ENCODE measurements at places on chromosomes 7 and 10.

DNA sequence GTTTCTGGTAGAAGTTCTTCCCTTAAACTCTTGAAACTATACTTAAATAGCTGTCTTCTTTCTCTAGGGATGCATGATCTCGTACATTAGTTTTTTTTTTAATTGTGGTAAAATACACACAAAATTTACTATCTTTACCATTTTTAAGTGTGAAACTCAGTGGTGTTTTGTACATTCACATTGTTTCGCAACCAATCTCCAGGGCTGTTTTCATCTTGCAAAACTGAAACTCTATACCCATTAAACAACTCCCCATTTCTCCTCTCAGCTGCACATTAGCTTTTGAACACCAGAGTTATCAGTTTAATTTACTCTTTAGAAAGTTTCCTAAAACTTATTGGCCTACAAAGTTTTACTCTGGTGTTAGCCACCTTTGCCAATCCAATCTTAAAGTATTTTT is 45.5 kb upstream of the PRKAR2B start:
- H3K4me3 ChIP-seq, result no peak overlapping the region
- no peak overlapping the region for H3K27ac ChIP-seq
- no peaks in the 10 kb centered on the region for H3K36me3 ChIP-seq
- H3K27me3 ChIP-seq, result no peaks in the 10 kb centered on the region
- no peak for DNase-seq
- H3K4me1 ChIP-seq, result no peaks in the 10 kb centered on the region

DNA sequence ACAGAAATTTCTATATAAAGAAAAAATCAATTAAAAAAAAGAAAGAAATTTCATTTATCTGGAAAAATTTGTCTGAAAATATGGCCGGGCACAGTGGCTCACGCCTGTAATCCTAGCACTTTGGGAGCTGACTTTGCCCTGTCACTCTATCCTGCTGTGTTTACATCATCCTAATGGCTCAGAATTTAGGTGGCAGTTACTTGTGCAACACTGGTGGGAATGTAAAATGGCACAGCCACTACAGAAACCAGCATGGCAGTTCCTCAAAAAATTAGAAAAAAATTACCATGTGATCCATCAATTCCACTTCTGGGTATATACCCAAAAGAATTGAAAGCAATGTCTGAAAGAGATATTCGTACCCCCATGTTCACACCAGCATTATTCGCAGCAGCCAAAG is 405.2 kb upstream of the AUTS2 start:
- H3K27me3 ChIP-seq, result no peaks in the 10 kb centered on the region
- DNase-seq, result no peak
- H3K4me1 ChIP-seq, result no peaks in the 10 kb centered on the region

DNA sequence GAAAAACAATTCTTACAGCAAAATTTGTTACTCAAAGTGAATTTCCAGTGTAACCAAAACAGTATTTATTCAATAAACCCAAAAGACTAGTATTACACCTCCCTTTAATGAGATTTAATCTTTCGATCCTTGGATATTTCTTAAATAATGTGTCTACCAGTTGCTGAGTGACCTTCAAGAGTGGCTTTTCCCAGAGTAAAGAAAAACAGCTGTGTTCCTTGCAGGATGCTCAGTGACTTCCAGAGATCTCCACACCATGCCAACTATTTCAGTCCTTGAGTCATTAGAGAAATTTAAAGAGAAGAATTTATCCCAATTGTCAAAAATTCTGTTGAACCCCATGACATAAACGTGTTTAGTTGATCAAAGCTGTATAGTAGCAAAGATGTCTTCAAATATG is 44.0 kb downstream of the IMMP2L start:
- DNase-seq, result no peak
- no peak overlapping the region for H3K4me3 ChIP-seq
- H3K27ac ChIP-seq, result no peak overlapping the region
- no peaks in the 10 kb centered on the region for H3K4me1 ChIP-seq

DNA sequence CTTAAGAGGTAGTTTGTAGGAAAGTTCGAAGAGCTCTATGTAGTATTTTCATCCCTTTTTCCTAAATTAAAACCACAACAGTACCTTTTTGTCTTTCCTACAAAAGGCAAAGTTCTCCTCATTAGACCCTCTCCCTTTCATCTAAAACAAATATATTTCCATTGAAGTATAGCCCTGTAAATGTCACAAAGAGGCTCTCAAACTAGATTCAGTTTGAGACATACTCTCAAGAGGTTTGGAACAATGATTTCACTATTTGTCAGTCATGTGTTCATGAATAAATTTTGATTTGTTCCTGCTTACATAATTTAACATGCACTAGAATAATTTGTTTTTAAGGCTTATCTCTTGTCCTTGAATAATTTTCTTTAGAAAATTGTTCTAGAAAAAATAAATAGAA is 12.2 kb downstream of the TAS2R16 start:
- no peak overlapping the region for H3K27ac ChIP-seq
- no peaks in the 10 kb centered on the region for H3K4me1 ChIP-seq
- no peaks in the 10 kb centered on the region for H3K27me3 ChIP-seq
- DNase-seq, result no peak
- no peak overlapping the region for H3K4me3 ChIP-seq

DNA sequence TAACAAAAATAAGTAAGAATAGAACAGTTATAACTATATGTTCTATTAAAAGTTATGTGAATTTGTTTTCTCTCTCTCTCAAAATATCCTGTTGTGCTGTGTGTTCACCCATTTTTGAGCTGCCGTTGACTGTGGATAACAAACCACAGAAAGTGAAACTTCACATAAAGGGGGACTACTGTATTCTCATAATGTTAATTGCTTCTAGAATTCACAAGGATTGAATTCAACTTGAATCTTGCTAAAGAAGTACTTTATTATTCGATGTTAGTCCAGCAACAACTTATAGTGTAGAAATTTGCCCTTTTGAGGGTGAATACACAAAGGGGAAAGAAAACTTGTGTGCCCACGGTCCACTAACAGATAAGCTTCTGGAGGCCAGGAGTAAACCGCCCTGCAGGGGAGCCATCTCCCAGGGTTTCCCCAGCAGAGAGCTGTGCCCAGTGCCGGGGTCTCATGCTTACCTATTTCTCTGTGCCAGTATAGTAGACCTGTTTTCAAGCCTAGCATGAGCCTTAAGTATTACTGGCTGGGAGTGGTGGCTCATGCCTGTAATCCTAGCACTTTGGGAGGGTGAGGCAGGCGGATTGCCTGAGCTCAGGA is 87.1 kb downstream of the KAT6B start:
- H3K27me3 ChIP-seq, result no peaks in the 10 kb centered on the region
- peaks cover 9% of the 10 kb centered on the region for H3K4me1 ChIP-seq

DNA sequence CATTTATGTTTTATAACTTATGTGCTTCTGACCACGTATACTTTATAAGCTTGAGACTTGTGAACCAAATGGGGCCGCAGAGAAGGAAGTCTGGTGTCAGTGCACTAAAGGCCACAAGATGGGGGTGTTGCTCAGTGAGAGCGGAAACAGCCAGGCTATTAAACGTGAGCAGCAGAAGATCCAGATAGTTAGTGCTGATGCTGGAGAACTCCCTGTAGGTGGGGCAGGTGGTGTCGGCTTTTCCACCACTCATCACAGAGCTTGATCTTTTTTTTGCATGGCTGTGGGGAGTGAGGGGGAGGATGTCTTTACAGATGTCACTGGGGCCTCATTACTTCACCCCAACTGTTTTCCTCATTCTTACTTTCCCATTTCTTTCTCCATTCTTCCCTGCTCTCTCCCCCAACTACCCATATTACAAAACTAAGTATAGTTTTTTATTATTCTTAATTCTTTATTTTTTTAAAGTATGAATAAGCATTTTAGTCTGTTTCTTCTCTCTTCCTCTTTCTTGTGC is 34.7 kb downstream of the ACADSB start:
- H3K27me3 ChIP-seq, result no peaks in the 10 kb centered on the region
- H3K4me1 ChIP-seq, result no peaks in the 10 kb centered on the region
- DNase-seq, result no peak

DNA sequence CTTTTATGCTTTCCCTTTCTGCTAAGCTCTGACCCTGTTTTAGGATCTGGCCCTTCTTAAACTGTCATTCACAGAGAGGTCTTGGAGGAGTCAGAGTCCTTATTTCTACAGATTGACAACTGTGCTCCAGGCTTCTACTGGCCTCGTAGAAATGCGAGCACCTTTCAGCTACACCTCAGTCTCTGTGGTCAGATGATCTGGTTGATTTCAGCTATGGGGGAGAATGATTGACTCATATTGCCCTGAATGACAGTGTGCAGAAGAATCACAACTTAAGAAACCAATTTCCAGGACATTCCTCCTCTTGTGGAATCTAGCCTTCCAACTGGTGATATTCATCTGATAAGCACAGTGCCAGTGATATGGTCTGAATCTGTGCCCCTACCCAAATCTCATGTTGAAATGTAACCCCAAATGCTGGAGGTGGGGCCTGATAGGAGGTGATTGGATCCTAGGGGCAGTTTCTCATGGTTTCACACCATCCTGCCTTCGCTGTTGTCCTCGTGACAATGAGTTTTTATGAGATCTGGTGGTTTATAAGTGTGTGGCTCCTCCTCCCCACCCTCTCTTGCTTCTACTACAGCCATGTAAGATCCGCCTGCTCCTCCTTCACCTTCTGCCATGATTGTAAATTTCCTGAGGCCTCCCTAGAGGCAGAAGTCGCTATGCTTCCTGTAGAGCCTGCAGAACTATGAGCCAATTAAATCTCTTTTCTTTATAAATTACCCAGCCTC is 14.0 kb upstream of the CYP3A7 start:
- no peaks in the 10 kb centered on the region for H3K36me3 ChIP-seq
- DNase-seq, result no peak
- H3K4me3 ChIP-seq, result no peak overlapping the region
- no peaks in the 10 kb centered on the region for H3K27me3 ChIP-seq
- no peaks in the 10 kb centered on the region for H3K4me1 ChIP-seq
- H3K27ac ChIP-seq, result no peak overlapping the region

DNA sequence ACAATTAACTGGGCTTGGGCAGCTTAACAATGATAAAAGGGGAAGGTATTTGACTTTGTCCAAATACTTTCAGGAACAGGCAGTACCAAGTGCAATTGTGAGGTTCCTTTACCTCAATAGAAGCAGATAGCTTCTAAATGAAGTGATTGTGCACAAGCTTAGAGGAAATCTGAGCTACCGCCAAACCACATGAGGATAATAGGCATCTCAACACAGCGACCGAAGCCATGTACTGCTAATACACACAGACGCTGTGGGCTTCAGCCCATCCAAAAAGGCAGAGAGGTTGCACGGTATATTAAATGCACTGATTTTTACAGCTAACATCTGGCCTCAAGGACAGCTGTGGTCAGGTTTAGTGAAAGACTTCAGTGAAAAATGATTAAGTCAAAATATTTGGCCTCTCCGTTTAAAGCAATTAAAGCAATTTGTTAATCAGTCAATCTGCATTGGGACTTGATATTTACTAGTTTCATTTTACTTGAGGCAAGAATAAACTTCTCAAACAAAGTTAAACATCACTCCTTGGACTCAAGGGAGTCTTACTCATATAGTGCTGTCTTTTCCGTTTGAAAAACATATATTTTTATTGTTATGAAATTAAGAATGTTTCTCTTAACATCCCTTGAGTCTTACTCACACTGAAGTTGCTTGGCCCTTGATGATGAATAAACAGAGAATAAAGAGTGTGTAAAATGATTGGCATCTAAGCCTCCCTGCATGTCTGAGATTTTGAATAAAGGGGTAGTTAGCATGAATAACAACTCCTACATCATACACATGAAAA is 306.3 kb downstream of the C7orf25 start:
- no peaks in the 10 kb centered on the region for H3K27me3 ChIP-seq
- H3K4me1 ChIP-seq, result peaks cover 2% of the 10 kb centered on the region
- H3K36me3 ChIP-seq, result no peaks in the 10 kb centered on the region
- DNase-seq, result no peak
- H3K27ac ChIP-seq, result no peak overlapping the region
- no peak overlapping the region for H3K4me3 ChIP-seq

DNA sequence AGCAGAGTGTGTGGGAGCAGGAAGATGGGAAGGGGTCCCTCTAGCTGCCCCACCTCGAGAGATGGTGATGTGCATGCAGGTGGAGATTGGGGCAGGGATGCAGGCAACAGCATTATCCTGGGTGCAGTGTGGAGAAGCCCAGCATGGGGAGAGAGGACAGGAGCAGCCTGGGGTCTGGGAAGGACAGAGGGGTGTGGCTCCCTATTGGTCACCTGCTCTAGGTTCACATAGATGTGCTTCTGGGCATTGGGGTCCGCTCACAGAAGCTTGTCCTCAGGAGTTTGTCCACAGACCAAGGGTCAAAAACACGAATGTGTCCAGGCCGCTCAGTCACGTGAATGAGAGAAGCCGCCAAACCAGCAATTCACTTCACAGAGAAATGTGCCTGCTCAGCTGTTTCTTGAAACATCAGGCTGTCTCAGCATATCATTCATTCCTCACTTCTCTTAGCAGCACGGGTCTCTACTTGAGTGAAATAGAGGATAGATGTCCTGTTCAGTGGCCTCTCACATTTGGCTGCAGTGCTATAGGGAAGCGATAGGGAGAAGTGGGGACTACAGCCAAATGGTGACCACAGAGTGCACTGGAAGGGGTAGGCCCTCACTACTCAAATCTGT is 11.5 kb upstream of the SLC29A3 start:
- no peak overlapping the region for H3K4me3 ChIP-seq
- no peaks in the 10 kb centered on the region for H3K27me3 ChIP-seq
- H3K36me3 ChIP-seq, result no peaks in the 10 kb centered on the region
- no peaks in the 10 kb centered on the region for H3K4me1 ChIP-seq
- no peak for DNase-seq

GRCh38 chr7:94195813-94196212 is 191.7 kb upstream of the BET1 start:
- no peaks in the 10 kb centered on the region for H3K27me3 ChIP-seq
- DNase-seq, result no peak
- no peaks in the 10 kb centered on the region for H3K4me1 ChIP-seq
- no peak overlapping the region for H3K27ac ChIP-seq

DNA sequence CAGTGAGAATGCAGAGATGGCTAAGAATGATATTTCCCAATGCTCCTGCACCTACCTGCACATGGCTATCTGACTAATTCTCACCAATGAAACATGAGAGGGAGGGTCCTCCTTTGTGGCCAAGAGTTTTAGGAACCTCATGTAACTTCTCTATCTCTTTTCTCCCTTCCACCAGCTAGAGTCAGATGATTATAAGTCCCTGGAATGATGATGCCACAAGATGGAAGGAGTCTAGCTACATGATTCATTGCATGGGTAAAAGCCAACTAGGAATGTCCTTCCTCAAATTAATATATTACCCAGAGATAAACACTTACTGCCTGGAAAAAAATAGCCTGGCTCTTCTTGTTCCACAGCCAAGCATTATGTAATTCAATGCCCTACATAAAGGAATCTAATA is 55.1 kb upstream of the AASS start:
- no peaks in the 10 kb centered on the region for H3K27me3 ChIP-seq
- H3K36me3 ChIP-seq, result no peaks in the 10 kb centered on the region
- H3K4me1 ChIP-seq, result no peaks in the 10 kb centered on the region
- no peak for DNase-seq
- no peak overlapping the region for H3K4me3 ChIP-seq
- H3K27ac ChIP-seq, result no peak overlapping the region

GRCh38 chr7:106560482-106560881 is 100.5 kb downstream of the CCDC71L start:
- H3K4me3 ChIP-seq, result no peak overlapping the region
- DNase-seq, result no peak
- H3K27me3 ChIP-seq, result no peaks in the 10 kb centered on the region
- no peaks in the 10 kb centered on the region for H3K4me1 ChIP-seq
- no peaks in the 10 kb centered on the region for H3K36me3 ChIP-seq

Data from thoracic aorta (tissue), 2 donors.